Effector CD4-positive, alpha-beta T cell (primary cell): ENCODE measurements at places on chromosomes 7 and 10.
A peak's percentile ranks its signal among the peaks of the same experiment; 100 is the strongest.

- DNase-seq = no peak
Measured at GRCh38 chr7:52009181-52009580, 692.6 kb upstream of the COBL start.

DNA sequence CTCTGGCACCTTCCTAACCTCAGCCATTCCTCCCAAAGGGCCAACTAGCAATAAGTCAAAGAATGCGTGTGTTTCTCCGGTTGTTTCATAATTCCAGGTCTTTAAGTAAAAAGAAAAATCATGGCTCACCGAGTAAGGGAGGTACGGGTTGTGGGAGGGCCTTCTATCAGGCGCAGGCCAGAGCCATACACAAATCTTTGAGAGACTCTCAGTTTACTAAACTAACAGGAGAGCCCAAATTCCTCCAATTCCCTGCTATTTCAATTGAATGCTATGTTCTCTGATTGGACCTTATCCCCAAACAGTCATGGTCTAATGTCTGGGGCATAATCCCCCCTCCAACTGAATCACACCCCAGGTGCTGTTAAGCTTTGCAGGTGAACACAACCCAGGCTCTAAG is 26.2 kb upstream of the SLF2 start:
- DNase-seq = no peak

- DNase-seq = no peak
Measured at GRCh38 chr10:105398202-105398601, 757.1 kb downstream of the SORCS3 start.

GRCh38 chr10:80472234-80473095 is 18.4 kb downstream of the TSPAN14 start:
- peak; percentile 48 for DNase-seq

- DNase-seq = no peak
Measured at GRCh38 chr10:103102195-103102594, 90.9 kb downstream of the NT5C2 start.

DNA sequence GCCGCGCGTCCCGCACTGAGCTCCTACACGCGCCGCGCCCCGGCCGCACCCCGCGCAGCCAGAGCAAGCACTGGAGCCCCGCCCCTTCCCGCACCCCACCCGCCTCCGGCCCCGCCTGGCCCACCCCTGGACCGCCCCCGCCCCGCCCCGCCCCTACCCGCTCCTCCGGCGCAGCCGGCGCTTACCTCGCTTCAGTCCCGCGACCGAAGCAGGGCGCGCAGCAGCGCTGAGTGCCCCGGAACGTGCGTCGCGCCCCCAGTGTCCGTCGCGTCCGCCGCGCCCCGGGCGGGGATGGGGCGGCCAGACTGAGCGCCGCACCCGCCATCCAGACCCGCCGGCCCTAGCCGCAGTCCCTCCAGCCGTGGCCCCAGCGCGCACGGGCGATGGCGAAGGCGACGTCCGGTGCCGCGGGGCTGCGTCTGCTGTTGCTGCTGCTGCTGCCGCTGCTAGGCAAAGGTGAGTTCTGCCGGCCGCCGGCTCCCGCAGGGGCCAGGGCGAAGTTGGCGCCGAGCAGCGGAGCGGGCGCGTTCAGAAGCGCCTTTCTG is at the start of gene RET:
Gene RET (plus strand): TSS at position 194 of the 545 bp plus-strand sequence. CDS start 190 bp downstream, at position 384.
- DNase-seq = no peak

GRCh38 chr10:123535386-123535785 is 130.8 kb upstream of the GPR26 start:
- DNase-seq = no peak
